Activated CD4-positive, alpha-beta T cell treated with anti-CD3 and anti-CD28 coated beads for 24 hours (primary cell): ENCODE measurements at places on chromosomes 7 and 10.

- no peak for DNase-seq
Measured at GRCh38 chr10:29698773-29699490, 64.2 kb upstream of the SVIL start.

- DNase-seq = no peak
Measured at GRCh38 chr7:134320201-134320600, 3.5 kb upstream of the SLC35B4 start.

- no peak for DNase-seq
Measured at GRCh38 chr7:28130277-28130676, 50.3 kb downstream of the JAZF1 start.

GRCh38 chr7:133452577-133452976 is 199.7 kb downstream of the EXOC4 start:
- no peak for DNase-seq

GRCh38 chr7:44218418-44219201 is 17.8 kb downstream of the YKT6 start:
- no peak for DNase-seq

- no peak for DNase-seq
Measured at GRCh38 chr10:60171436-60172013, 218.2 kb downstream of the ANK3 start.

DNA sequence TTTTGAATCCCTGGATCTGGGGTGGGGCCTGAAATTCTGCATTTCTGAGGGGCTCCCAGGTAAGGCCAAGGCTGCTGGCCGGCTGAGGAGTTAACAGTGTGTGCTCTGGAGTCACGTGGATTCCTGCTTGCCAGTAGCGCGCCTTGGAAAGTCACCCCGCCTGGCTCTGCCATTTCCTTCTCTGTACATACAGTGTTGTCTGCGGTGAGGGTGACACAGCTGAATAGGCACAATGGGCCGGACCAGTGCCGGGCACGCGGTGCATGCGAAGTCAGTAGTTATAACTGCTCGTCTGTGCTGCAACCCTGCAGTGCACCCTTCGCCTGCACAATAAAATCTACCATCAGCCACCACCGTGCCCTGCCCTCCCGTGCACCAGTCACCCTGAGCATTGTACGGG is 68.0 kb upstream of the EEPD1 start:
- no peak for DNase-seq

DNA sequence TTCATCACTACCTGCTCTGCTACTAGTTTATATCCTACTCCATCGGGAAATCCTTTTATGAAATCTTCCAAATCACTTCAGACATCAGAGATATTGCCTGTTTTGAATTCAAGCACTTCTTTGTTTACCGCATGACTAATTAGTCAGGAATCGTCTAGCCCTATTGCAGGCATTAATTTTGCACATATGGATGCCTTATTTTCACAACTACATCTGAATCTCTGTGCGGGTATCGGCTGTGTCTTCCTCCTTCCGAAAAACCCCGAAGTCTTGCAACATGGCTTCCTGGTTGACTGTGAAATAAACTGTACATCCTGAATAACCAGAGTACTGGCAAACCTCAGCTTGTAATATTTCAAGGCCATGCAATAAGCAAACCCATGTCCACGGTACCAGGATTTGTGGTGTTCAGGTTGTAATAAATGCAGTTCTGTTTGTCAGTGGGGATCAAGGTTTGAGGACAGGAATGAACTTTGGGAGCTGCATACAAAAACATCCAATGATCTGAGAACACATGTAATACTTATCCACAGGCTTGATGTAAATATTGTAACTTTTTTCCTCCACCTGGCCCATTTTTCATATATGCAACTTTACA is 642.1 kb downstream of the PARD3 start:
- DNase-seq = no peak

DNA sequence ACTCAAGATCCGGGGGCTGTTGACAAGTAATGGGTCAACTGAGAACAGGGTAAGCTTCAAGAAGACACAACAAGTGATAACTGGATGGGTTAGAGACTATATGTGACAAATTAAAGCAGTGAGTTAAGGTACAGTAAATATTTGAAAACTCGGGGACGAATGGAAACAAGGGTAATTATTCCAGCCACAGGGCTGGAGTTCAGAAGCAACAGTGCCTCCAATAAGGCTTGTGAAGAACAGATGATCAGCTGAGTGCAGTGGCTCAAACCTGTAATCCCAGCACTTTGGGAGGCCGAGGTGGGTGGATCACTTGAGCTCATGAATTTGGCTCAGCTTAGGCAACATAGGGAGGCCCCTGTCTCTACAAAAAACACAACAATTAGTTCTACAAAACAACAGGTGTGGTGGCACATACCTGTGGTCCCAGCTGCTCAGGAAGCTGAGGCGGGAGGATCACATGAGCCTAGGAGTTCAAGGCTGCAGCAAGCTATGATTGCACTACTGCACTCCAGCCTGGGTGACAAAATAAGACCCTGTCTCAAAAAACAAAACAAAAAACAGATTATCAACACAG is 20.5 kb upstream of the DLD start:
- DNase-seq = no peak

GRCh38 chr7:84399661-84400060 is 205.1 kb upstream of the SEMA3A start:
- no peak for DNase-seq

GRCh38 chr10:97785231-97785630 is 13.4 kb upstream of the SFRP5 start:
- DNase-seq = no peak

DNA sequence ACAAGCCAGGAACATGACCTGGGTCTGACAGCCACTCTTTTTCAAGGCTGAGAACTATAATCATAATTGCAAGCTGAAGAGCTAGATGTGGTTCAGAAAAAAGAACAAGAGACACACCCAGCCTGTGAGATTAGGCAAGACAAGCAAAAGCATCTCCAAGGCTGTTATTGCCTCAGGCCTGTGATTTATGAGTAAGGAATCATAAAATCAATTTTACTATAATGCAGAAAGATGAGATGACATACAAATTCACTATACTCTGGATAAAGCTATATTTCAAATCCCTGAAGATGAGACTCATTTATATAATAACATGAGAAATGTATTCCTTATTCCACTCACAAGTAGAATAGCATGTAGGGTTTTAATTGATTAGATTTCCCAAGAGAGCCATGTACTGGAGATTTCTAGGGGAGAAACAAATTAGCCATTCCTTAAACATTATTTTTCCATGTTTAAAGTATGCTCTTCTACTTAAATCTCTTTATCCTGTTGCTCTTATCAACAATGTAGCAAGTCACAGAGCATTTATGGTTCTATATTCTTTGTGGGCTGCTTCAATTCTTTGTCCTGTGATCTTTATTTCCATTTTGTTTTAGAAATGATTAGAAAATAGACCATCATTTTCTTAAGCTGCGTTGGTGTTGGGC is 47.4 kb downstream of the FHIP2A start:
- DNase-seq = no peak

- DNase-seq = no peak
Measured at GRCh38 chr10:132011024-132011423, 29.3 kb upstream of the BNIP3 start.

GRCh38 chr10:95675403-95676116 is 18.2 kb downstream of the TCTN3 start:
- no peak for DNase-seq

DNA sequence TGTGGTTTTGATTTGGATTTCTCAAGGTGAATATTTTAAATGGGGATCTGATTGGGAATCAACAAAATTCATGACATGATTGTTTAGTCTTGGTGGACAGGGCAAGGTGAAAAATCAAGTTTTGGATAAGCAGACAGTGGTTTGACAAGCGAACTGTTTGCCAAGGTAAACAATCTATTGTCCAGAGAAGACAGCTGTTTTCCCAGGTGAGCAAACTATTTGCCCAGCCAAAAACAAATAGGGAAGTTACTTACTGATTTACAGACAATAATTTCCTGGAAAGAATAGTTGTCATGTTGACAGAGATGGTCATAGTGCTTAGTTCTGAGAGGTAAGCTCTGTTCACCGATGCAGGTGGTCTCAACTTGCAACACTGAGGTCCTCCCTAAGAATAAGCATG is 94.0 kb upstream of the STEAP1B start:
- DNase-seq = no peak

GRCh38 chr10:77164616-77165311 is 472.8 kb downstream of the KCNMA1 start:
- DNase-seq = no peak

DNA sequence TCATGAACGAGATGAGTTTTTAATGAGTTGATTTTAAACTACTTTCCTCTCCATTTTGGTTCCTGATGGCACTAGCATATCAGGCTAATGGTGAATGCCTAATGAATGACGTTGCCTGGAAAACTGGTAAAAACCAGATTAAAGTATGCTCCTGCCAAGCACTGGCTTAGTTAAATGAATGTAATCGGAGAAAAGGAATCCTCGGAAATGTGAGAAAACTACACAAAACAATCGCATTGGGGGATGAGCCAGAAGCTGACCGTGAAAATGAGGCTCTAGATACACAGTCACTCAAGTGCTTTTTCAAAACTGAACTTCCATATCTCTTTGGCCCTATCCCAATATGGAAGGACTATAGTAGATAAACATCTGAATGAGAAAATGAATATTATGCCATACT is 153.8 kb upstream of the COL1A2 start:
- DNase-seq = no peak
